Caki2 (cell line): ENCODE measurements at places on chromosomes 7 and 10. TPM values are rescaled to one million over a fixed set of nuclear protein-coding genes. Genes with fewer than 3 reads are reported as not detected.

Gene RRP12
- 15.5 and 19.9 TPM in 2 replicates for total RNA-seq

Gene ZNRF2
- 19.3 and 20.3 TPM in 2 replicates for total RNA-seq

Gene MYL7
- not detected in 2 replicates for total RNA-seq

Gene KNDC1
- 0.90 and 1.1 TPM in 2 replicates for total RNA-seq

Gene OR2A12
- total RNA-seq: not detected in 2 replicates

Gene PDZD7
- 0.51 and 5.3 TPM in 2 replicates for total RNA-seq

Gene CROT
- total RNA-seq: 1.0 and 8.6 TPM in 2 replicates

Gene RARRES2
- total RNA-seq: 2.7 and 10.6 TPM in 2 replicates

Gene GSTK1
- 107 and 161 TPM in 2 replicates for total RNA-seq

Gene RPEL1
- total RNA-seq: not detected in 2 replicates

Gene EGR2
- total RNA-seq: 0.03 TPM in 1 of 2 replicates, not detected in the other

Gene SAP25
- not detected in 2 replicates for total RNA-seq

Gene CFAP69
- 0.14 and 0.68 TPM in 2 replicates for total RNA-seq

Gene CPEB3
- 0.09 and 0.20 TPM in 2 replicates for total RNA-seq

Gene SPAM1
- total RNA-seq: not detected in 2 replicates

Gene DENND2A
- 0.34 and 0.75 TPM in 2 replicates for total RNA-seq

Gene NEUROG3
- not detected in 2 replicates for total RNA-seq

Gene OR9A2
- total RNA-seq: not detected in 2 replicates

Gene CYP26C1
- not detected in 2 replicates for total RNA-seq

Gene CLRN3
- not detected in 2 replicates for total RNA-seq

Gene MRC1
- not detected in 2 replicates for total RNA-seq
